ENCODE measurements at places on chromosomes 13 and 19.

- DNase-seq = no peak
Observed at GRCh38 chr13:100035936-100036335, 53.0 kb upstream of the PCCA start.

DNA sequence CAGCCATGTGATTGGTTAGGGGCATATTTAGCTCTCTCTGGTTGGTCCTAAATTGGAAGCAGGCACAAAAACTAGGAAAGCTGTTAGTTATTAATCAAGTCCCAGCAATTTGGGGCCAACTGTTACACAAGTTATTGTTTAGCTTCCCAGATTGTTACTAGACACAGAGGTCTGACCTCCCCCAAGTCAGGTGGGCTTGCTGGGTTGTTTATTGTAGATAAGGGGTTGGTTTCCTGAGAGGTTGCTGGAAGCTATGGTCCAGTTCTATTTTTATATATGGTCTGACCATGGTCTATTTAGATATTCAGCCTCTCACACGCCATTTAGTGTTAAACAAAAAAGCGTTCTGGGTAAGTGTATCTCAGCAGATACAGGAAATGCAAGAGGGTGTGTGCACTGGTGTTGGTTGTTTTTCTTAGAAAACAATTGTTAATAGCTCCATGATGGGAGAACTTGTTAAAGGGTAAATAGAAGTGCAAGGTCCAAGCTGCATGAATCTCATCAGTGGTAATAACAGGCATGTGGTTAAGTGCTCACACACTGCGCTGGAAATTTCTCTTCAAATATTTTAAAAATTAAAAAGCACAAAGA, 150.0 kb downstream of the RAP2A start:
- DNase-seq = no peak

GRCh38 chr19:14248578-14249011, 42.6 kb upstream of the ADGRL1 start:
- DNase-seq = peak; percentile 51

DNA sequence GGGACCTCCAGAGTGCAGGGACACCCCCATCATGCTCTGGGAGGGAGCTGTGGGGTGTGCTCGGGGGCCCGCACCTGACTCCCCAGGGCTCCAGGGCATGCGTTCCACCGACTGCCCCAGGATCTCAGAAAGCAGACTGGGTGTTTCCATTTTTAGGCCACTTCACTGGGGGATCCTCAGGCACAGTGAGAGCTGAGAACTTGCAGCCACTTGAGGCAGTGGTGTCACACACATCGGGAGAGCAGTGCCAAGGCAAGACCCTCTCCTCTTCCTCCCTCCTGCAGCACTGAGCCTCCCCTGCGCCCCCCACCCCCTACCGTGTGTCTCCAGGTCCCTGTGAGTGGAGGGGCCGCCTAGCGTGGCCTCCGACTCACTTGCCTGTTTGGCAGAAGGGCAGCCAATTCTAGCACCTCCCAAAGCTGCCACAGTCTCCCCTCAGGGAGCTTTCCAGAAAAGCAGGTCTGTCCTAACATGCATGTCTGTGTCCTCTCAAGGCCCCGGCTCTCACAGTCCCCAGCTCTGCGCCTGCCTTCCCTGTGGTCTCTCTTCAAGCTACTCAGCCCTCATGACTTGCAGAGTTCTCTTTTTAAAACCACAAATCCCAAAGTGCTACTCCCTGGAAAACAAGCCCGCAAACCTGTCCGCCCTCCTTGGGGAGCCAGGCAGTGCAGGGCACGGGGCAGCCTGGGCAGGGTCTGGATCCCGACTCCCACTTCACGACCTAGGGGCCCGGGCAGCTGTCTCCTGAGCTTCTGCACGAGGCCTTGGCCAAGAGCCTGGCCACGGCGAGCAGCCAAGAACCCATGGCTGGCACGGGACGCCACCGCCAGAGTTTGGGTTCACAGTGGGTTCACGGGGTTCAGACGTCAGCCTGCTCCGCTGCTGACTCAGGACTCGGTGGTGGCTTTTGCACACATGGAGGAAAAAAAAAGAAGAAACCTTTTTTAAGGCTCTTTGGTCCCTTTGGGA, 94.1 kb downstream of the STK24 start:
- no peak for DNase-seq

GRCh38 chr13:76222511-76222910, 586.4 kb downstream of the LMO7 start:
- DNase-seq = no peak

DNA sequence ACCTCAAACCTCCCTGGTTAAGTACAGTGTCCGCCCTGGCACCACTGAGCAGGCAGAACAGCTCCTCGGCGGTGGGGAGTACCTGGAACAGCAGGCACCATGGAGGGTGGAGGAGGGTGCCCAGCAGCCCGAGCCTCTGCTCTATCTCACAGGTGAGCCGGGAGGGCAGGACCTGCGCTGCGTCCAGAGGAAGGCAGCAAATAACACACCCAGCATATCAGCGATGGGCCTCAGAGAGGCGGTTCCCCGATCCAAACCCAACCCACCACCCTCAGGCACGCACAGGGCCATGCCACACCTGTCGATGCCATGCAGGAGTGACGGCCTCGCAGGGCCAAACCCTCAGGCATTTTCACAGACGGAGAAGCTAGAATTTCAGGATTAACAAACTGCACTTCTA, 11.8 kb downstream of the PEPD start:
- no peak for DNase-seq

DNA sequence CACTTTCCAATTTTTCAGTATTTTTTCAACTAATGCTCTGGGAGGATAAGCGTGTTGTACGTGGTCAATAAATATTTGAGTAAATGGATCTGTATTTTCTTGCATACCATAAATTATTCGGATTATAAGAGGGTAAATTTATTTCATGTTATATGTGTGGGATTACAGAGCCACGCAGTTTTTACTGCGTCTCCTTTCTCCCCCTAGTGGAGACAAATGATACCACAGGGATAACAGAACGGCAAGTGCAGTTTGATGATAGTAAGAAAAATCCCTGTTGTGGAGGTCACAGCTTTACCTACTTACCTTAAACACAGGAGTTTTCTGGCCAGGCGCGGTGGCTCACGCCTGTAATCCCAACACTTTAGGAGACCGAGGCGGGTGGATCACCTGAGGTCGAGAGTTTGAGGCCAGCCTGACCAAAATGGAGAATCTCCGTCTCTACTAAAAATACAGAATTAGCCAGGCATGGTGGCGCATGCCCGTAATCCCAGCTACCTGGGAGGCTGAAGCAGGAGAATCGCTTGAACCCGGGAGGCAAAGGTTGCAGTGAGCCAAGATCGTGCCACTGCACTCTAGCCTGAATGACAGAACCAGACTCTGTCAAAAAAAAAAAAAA, 16.8 kb downstream of the MBD3L2B start:
- no peak for DNase-seq

DNA sequence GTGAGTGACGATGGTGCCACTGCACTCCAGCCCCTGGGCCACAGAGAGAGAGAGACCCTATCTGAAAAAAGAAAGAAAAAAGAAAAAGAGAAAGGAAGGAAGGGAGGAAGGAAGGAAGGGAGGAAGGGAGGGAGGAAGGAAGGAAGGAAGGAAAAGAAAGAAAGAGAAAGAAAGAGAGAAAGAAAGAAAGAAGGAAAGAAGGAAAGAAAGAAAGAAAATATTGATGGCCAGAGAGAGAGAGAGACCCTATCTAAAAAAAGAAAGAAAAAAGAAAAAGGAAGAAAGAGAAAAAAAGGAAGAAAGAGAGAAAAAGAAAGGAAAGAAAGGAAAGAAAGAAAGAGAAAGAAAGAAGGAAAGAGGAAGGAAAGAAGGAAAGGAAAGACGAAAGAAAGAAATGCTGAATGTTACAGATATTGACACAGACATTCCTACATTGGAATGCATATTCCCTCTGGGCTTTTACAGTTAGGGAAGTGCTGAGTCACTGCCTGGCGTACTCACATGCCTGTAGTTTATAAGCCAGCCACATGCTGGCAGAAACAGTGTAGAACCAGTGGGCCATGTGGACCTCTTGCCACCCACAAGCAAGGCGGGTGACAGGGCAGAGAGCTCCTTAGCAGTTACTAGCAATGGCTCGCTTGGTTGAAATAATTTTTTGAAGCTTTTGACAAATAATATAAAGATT, 34.6 kb upstream of the SLC46A3 start:
- DNase-seq = peak; percentile 84

Data from fibroblast of skin of left biceps (primary cell).